ENCODE measurements at places on chromosomes 12 and 14.

- DNase-seq: peak; percentile 45
Measured at GRCh38 chr12:46660276-46660675, 165.5 kb downstream of the SLC38A4 start.

- peak; percentile 27 for DNase-seq
Measured at GRCh38 chr12:60072911-60073310, 477.1 kb downstream of the SLC16A7 start.

DNA sequence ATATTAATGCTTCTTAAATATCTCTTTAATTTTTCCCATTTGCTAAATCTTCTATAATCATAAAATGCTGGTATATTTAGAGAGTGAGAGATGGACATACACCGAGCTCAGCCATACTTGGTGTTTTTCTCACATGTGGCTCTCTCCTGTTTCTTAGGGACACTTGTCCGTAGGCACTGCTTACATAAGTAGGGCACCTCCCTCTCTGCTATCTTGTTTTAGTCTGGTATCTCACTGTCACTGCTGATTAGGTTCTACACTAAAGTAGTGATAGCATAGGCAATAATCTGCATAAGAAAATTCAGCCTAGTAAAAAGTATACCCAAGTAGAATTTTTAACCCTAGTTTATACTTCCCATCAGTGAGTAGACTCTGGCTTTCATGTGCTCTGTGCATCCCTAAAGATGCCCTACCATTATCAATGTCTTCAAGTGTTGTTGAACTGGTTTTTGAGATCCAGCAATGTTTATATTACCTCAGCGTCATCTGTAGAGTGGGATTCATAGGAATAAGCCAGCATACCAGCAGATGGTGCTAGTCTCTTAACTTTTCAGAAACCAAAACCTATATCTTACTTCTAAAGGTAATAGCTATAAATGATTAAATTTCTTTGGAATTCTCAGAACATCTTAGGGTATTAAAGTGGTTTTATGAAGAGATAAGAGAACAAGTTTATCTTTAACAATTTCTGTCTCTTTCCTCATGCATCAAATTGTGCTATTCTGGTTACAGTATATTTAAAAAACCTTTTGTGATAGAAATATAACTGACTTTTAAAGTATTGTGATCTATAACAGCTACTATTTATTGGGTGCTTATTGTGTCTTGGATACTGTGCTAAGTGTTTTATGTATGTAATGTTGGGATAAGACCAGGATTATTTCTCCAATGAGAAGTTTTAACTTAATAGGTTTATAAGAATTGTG lies 32.9 kb downstream of the ARID2 start:
- DNase-seq: peak; percentile 70

DNA sequence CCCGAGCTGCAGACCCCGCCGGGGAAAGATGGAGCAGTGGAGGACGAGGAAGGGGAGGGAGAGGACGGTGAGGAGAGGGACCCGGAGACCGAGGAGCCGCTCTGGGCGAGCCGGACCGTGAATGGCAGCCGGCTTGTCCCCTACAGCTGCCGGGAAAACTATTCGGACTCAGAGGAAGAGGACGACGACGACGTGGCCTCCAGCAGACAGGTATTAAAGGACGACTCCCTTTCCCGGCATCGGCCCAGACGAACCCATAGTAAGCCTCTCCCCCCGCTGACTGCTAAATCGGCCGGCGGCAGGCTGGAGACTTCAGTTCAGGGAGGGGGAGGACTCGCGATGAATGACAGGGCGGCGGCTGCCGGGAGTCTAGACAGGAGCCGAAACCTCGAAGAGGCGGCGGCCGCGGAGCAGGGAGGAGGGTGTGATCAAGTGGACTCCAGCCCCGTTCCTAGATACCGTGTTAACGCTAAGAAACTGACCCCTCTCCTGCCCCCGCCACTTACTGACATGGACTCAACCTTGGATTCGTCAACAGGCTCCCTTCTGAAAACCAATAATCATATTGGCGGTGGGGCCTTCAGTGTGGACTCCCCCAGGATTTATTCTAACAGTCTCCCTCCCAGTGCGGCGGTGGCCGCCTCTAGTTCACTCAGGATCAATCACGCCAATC lies 962 bp downstream of the LEMD3 start:
- peak; percentile 81 for DNase-seq

DNA sequence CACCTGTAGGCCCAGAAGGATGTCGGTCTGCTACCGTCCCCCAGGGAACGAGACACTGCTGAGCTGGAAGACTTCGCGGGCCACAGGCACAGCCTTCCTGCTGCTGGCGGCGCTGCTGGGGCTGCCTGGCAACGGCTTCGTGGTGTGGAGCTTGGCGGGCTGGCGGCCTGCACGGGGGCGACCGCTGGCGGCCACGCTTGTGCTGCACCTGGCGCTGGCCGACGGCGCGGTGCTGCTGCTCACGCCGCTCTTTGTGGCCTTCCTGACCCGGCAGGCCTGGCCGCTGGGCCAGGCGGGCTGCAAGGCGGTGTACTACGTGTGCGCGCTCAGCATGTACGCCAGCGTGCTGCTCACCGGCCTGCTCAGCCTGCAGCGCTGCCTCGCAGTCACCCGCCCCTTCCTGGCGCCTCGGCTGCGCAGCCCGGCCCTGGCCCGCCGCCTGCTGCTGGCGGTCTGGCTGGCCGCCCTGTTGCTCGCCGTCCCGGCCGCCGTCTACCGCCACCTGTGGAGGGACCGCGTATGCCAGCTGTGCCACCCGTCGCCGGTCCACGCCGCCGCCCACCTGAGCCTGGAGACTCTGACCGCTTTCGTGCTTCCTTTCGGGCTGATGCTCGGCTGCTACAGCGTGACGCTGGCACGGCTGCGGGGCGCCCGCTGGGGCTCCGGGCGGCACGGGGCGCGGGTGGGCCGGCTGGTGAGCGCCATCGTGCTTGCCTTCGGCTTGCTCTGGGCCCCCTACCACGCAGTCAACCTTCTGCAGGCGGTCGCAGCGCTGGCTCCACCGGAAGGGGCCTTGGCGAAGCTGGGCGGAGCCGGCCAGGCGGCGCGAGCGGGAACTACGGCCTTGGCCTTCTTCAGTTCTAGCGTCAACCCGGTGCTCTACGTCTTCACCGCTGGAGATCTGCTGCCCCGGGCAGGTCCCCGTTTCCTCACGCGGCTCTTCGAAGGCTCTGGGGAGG lies at the start of gene LTB4R:
LTB4R (plus strand) TSS at position 857 of the 959 bp plus-strand sequence. CDS start 4,150 bp downstream, outside the sequence.
- peak; percentile 85 for DNase-seq

DNA sequence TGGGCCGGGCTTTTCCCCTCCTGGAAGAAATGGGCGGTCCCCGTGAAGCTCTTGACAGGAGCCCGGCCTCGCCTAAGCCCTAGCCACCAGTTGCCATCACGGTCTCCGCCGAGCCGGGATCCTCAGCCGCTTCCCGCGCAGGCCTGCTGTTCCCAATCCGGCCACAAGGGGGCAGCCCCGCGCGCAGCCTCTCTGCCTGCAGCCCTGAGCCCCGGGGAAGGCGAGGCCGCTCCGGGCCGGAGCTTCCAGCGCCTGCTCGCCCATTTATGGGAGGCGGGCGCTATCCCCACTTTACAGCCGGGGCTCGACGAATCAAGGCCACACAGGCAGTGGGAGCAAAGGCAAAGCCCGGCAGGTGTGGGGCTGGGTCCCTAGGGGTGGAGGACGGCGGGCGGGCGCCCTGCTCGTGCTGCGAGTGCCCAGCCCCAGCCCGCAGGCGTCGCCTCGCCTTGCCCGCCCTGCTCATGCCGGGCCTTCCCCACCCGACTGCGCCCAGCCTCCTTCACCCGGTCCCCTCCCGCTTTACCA lies 61.5 kb downstream of the LGMN start:
- DNase-seq: peak; percentile 65

DNA sequence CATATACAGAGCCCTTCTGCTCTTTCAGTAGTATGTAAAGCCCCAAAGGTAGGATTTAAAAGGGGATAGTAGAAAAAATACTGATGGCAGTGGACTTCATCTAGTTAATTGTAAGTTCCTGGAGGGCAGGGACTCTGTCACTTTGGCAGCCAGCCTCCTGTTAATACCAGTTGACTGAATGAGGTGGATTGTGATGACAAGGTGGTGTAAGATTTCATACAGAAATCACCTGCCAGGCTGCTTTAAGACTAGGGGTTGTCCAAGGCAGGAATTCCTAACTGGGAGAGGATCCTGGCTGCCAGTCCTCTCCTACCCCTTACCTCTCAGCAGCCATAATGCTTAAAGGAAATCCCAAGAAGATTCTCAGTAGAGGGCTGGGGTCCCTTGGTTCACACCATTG lies 7.3 kb downstream of the DYRK2 start:
- no peak for DNase-seq

DNA sequence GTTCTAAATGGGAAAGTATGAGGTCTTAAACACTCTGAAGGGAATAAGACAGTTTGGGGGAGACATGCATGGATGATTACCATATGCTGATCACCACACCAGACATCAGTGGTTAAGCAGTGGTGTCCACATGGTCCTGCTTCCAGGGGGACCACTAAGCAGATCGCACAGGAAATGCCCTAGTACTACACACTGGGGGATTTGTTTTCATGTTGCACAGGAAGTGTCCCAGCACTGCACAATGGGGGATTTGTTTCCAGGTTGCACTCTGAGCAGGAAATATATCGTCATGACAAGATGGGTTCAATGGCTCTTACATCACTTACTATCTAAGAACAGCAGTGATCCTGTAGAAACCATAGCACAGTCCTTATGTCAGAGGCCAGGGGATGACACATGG lies 245.5 kb downstream of the BCL11B start:
- DNase-seq: no peak

DNA sequence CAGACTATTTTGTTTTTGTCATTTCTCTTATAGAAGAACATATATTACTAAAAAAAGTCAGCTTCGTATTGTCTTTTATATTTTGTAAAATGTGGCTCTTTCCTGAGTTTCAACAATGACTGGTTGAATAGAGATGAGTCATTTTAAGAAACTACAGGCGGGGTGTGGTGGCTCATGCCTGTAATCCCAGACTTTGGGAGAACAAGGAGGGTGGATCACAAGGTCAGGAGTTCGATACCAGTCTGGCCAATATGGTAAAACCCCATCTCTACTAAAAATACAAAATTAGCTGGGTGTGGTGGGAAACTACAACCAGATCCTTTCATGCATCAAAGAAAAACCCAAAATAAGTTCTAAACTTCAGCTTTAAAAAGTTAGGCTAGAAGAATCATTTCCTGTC lies 28.8 kb downstream of the HECTD4 start:
- DNase-seq: peak; percentile 32

GRCh38 chr14:73149753-73150152 lies 13.4 kb downstream of the PSEN1 start:
- DNase-seq: peak; percentile 79

DNA sequence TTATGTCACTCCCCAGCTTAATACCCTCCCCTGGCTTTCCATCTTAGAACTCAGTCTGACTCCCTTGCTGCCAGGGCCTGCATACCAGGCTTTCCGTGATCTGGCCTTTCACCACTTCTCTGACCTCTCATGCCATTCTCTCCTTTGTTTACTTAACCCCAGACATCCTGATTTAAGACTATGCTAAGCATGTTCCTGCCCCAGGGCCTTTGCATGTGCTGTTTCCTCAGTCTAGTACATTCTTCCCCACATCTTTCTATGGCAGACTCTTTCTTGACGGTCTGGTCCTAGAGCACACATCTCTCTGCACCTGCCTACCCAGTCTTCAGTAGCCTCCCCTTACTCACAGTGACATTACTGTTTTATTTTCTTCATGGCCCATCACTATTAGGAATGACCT lies 42.2 kb downstream of the PLXNC1 start:
- DNase-seq: no peak

DNA sequence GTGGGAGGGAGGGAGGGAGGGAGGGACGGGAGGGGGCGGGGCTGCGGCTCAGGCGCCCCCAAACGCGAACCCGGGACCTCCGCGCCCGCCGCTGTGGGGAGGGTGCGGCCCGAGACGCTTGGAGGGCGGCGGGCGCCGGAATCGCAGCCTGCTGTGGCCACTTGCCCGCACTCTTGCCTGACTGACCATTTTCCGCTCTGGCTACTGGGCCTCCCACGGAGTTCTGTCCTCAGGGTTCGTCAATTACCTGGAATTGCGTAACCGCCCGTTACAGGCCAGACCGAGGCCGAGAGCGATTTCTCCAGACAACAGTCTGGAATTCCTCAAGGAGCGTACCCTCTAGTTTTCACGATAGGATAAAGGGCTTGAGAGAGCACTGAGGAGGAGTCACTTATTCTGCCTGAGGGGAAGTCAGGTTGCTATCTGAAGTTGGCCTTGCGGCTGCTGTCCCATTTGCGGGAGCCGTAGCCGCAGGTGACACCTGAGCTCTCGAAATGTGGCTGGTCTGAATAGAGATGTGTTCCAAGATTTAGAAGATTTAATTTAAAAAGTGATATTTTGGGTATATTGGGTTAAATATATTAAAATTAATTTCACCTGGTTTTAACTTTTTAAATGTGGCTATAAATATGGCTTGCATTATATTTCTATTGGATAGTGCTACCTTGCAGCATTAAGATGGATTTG lies 446 bp upstream of the ZNF641 start:
- peak; percentile 77 for DNase-seq

GRCh38 chr14:77990337-77990736 lies 179.8 kb upstream of the NRXN3 start:
- no peak for DNase-seq

DNA sequence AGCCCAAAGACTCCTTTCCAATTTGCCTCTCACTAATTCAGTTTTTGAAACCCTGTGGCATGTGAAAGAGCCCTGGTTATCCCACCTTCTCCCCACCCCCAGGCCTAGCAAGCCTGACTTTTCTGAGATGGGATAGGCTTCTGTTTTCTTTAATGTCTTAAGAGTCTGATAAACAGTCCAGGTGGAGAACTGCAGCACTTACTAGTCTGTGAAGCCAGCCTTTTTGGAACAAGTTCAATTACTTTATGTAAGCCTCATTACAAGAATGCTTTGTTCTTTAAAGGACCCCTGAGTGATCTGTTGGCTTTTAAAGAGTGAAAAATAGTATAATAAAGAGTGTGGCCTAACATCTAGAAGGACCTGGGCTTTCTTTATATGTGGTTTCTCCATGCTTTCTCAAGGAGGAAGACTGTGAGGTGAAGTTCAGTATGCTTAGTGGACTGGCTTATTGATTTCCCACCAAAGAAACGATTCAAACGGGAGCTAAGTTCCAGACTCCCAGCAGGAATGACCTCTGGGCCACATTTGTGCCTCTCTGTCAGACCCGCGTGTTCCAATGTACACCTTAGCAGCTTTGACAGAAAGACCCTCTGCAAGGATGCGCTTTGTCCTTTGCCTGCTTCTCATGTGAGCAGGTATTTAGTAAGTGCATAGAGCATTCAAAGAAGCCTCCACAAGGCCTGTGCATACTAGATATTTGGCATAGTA lies 129.5 kb downstream of the DAAM1 start:
- no peak for DNase-seq

DNA sequence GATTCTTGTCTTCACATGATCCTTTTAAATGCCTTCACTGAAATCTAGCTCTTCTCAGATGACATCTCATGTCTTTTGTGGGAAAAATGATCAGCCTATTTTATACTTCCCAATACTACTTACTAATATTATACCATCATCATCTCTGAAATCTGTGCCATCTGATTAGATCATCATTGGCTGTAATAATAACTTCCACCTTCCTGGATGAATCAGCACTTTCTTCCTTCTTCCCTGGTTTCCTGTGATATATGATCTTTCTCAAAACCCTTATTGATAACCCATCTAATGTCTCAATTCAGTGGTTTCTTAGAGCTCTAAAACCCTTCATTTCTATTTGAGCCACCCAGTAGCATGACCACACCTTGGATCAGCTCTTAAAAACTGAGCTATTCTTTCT lies 30.9 kb downstream of the GPR137C start:
- DNase-seq: peak; percentile 27

- peak; percentile 87 for DNase-seq
Measured at GRCh38 chr12:118544569-118544968, 168.2 kb downstream of the SUDS3 start.

GRCh38 chr14:104724407-104724980 lies 465 bp downstream of the ADSS1 start:
- DNase-seq: no peak

All from iris pigment epithelial cell (primary cell).